ENCODE measurements at places on chromosomes 7 and 10.

GRCh38 chr7:29865526-29865925 is 59.2 kb downstream of the WIPF3 start:
- no peak for DNase-seq

DNA sequence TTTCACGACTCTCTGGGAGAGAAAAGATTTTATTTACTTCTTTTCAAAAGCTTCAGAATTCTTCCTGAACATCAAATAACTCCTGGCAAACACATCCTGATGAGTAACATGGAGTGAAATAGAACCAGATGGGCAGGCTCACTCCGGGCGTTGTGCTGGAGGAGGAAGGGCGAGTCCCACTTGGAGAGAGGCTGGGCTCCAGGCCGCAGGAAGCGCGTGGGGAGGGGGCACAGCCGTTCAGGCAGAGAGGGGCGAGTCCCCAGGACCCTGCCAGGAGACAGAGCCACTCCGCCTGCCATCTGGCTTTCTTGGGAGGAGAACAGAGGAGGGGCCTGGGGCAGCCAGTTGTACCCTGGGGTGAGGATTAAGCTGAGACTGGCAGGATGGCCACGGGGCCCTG is 265.9 kb upstream of the ZMIZ1 start:
- DNase-seq = no peak

DNA sequence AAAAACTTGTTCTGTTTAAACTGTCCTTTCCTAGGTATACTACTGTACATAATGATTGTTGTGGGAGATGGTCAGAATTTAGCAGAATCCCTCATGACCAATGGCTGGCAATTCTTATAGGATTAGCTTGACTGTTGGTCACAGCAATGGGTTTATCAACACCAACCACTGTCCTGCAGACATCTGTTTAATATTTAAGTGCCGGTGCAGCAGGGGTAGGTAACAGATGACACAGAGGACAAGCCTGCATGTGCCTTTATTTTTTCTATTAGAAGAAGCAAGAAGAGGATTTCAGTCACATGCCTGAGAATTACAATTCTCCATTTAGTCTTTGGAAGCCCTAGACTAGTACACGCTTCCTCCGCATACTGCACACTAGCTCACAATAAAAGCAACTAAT is 48.4 kb downstream of the CCDC6 start:
- no peak for DNase-seq

DNA sequence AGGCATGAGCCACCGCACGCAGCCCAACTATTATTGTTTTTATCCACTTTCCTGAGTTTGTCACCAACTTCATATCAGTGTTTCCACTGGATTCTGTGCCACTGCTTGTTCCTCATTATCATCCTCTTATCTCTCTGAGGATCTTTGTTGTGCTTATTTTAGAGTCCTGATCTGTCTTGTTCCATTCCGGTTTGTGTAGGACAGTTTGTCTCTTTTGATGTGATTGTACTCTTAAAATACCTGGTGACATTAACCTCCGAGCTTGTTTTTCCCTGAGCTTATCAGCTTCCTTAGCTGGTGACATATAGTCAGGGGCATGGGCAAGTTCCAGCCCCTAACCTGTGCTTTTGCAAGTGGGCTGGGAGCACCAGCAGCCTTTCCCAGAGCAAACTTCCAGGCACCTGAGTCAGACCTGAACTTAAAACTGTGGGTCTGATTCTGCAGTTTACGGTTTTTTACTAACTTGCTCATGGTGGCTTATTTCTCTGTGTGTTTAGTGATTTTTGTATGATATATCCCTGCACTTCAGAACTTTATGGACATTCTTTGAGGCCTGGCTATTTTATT is 23.1 kb upstream of the FMC1 start:
- no peak for DNase-seq

Measured in activated CD8-positive, alpha-beta memory T cell treated with anti-CD3 and anti-CD28 coated beads for 4 hours (primary cell).